Mesenchymal stem cell (in vitro differentiated cells and primary cell): ENCODE measurements at places on chromosomes 4 and X.

GRCh38 chrX:67426946-67427345 is 116.9 kb upstream of the AR start:
- DNase-seq, result no peak

GRCh38 chr4:7802093-7802726 is 137.5 kb downstream of the AFAP1 start:
- peak; percentile 84 for DNase-seq

- DNase-seq, result no peak
These were observed 18.5 kb downstream of the ATP5ME start for GRCh38 chr4:655464-656151.

- peak; percentile 46 for DNase-seq
These were observed 69.2 kb downstream of the FBXO8 start for GRCh38 chr4:174214101-174214878.

- DNase-seq, result no peak
These were observed 14.0 kb upstream of the ADH5 start for GRCh38 chr4:99102634-99103033.

DNA sequence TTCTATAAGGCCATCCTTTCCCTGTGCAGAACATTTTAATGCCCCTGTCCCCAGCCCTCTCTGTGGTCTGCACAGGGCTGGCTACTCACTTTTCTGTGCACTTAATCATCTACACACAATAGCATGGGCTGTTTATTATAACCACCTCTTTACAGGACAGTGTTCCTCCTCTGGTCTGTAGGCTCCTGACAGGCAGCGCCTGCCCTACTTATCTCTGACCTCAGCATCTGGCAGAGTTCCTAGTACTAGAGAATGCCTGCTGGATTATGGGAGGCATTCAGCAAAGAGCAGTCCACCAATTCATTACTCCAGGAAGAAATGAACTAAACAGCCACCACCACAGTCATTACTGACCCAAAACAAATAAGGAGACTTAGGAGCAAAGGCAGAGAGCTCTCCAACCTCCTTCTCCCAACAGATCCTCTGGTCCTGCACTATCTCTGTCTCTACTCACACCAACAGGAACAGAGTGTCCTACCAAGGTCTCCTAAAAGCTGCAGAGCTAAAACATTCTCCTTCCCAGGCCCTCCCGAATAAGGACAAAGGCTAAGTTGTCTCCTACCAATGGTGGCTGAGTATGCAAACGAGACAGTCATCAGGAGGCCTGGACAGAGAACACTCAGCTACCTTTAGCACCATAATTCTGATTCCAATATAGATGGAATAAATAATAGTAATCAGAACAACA is 279.2 kb downstream of the QDPR start:
- DNase-seq, result peak; percentile 74

DNA sequence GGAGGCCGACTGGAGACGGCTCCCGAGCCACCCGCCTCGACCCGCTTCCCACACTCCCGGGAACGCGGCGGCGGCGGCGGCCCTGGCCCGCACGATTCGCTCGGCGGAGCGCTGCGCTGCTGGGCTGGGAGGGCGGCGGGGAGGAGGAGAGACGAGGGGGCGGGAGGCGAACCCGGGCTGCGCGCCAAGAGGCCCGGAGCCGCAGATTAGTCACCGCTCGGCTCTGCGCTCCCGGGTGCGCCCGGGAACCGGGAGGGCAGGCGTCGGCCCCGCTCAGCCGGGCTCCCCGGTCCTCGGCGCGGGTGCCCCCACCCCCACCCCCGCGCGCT is 11.2 kb upstream of the BCOR start:
- DNase-seq, result peak; percentile 85

DNA sequence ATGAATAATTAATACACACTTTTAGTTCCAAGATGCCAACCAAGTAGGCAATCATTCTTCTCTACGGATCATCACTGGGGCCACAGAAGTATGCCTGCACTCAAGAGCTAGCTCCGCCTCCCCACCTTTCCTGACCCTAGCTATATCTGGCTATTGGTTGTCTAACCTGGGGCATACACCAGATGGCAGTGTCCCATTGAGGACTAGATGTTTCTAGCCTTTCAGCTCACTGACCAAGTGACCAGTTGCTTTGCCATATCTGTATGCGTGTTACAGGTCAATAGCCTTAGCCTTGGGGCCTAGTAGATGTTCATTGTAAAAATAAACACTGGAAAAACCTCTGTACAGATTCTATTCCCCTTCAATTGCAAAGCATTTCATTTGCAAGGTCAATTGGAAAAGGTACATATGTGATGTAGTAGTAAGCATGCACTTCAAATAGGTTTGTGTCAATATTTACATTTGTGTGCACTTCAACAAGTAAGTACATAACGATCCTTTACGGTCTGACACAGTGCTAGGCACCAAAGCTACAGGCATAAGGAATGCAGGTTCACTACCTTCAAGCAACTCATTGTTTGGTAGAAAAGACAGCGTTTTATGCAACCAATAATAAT is 521.7 kb downstream of the PPARGC1A start:
- peak; percentile 10 for DNase-seq

DNA sequence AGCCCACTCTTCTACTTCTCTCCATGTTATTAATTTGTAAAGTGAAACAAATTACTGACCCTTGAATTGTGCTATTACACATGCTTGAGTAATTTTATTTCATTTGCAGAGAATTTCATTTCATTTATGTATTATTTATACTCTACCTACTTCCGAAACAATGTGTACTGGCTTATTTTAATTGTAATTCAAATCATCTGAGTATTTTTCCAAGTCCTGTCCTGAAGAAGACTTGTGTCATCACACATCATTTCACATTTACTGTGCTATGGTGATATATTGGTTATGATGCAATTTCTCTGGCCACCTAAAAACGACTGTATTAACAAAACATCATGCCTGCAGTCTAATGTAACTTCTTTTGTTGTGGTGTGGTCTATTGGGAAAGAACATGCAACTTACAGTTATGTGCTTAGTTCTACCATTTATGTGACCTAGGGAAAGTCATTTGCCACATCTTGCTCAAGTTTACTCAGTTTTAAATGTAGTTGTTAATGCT is 384.5 kb downstream of the RPA4 start:
- no peak for DNase-seq

DNA sequence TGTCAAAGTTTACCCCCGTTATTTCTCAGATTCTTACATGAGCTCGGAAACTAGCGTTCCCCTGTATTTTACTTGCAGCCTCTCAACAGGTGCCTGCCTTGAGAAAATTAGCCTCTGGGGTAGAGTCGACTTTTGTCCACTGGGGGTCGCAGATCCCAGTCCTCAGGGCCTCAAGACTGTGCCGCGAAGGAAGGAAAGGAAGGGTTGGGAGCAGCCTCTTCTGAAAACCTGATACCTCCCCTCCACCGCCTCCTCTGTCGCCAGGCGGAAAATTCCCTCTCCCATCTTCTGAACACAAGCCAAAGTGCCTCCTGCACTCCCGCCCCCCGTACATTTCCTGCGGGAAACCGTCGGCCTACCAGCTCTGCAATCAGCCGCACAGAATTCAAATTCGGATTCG is 44.4 kb upstream of the TMSB15B start:
- DNase-seq, result peak; percentile 76

DNA sequence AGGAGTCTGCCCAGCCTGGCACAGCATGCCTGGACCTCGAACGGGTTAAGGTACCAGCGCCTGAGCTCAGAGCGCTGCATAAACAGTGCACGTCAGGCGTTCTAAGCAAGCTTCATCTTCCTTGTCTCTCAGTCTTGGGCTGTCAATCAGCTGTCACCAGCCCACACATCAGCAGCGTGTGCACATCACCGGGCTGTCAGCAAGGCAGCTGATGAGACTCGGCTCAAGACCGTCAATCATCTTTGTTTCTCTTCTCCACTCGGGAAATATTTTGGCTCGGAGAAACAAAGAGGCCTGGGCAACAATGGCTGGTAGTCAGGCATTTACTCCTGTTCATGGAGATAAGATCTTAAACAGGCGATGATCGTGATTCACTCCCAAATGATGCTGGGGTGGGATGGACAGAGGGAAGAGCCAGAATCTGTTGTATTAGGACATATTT is 141.3 kb downstream of the LDB2 start:
- DNase-seq, result no peak

DNA sequence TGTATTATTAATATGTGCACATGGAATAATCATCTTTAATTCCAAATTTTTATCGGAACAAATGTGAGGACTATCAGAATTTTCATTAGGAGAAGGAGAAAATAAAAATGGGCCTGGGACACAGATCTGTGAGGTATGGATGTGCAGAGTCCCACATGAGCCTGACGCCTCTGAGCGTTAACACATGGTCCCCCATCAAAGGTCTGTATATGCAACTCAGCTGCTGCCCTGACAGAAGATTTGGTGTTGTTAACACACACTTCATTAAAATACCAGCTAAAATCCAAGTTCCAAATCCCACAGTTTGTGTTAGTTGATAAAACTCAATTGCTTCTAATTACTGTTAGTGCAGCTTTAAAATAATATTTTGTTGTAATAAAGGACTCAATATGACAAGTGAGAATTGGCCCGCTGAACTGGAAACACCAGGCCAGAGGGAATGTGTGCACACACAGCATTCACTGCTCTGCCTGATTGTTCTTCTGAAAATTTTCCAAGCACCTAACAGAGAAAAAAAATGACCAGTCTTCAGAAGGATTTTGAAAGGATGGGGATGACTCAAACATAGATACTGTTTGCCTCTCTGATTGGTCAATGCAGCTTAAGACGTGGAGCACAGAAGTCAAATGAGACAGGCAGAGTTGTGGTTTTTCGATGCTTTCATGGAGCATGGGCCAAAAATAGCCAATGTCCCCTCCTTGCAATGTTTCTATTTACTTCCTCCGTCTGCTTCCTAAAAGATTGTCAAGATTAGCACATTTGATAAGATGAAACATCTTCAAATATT is 266.6 kb downstream of the NKX6-1 start:
- DNase-seq, result no peak

DNA sequence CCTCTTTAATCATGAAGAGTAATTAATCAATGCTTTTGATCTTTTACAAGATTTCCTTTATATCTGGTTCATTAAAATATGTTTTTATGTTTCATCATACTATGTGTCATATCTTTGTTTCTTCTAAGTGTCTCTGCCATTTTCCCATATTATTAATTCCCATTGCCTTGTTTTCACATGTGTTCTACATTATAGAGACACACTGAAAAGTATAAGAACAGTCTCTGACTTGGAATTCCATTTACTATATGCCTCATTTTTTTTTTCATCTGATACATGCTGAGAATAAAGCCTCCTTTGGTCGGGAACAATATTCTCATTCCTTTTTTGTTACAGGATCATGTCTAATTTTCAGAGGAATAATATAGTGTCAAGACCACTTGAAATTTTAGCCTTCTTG is 4.3 kb downstream of the BANK1 start:
- DNase-seq, result no peak
